ENCODE measurements at places on chromosomes 6 and 20.

DNA sequence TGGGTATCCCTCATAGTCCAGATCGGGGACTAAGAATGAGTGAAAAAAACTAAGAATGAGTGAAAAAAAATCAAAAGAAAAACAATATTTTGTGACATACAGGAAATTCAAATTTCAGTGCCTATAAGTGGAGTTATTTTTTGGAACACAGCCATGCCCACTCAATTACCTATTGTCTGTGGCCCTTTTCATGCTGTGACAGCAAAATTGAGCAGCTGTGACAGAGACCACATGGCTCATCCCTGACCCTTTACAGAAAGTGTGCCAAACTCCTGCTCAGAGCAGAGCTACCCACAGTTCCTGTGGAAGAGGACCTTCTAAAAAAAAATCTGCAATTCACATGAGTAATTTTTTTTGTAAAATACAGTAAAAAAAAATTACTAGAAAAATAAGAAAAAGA lies 1.4 kb downstream of the NCR2 start:
- DNase-seq, result no peak

- DNase-seq, result no peak
These were observed 77.3 kb downstream of the SEL1L2 start for GRCh38 chr20:13913131-13913530.

- DNase-seq, result no peak
These were observed 322.6 kb downstream of the HDGFL1 start for GRCh38 chr6:22891934-22892333.

GRCh38 chr6:43644940-43645612 lies at the start of gene RSPH9:
Gene RSPH9, plus strand, starts transcription at chr6:43645036. Its CDS starts 63 bp downstream, at chr6:43645099.
- DNase-seq, result peak; percentile 54

- peak; percentile 71 for DNase-seq
These were observed 16.7 kb upstream of the TBC1D20 start for GRCh38 chr20:478949-479429.

GRCh38 chr6:113306552-113307145 lies 550.5 kb upstream of the MARCKS start:
- no peak for DNase-seq

DNA sequence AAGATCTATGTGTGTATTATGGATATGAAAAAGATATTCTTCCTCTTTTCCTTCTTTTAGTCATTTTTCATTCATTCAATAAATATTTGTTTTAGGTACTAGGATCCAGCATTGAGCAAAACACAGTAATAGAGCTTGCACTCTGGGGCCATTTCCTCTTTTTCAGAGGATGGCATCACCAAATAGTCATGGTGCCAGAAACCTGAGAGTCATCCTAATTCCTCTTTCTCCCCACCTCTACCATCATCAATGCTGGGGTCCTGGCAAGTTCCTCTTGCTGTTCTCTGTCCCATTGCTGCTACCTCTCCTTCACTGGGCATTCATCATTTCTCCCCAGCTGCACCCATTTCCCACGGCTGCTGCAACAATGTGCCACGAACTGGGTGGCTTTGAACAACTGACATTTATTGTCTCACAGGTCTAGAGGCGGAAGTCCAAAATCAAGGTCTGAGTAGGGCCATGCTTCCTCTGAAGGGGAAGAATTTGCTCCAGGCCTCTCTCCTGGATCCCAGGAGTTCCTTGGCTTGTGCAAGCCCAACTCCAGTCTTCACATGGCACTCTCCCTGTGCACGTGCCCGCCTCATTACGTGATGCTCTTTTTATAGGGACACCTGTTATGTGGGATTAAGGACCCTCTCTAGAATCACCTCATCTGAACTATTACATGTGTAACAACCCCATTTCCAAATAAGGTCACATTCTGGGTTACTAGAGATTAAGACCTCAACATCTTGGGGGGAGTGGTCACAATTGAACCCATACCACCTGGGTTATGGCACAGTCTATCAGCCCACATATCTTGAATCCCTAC lies 9.5 kb upstream of the IGF2R start:
- no peak for DNase-seq

GRCh38 chr6:138446821-138447220 lies 42.8 kb downstream of the HEBP2 start:
- DNase-seq, result no peak

GRCh38 chr6:34358389-34358905 lies 34.0 kb downstream of the NUDT3 start:
- DNase-seq, result peak; percentile 58

DNA sequence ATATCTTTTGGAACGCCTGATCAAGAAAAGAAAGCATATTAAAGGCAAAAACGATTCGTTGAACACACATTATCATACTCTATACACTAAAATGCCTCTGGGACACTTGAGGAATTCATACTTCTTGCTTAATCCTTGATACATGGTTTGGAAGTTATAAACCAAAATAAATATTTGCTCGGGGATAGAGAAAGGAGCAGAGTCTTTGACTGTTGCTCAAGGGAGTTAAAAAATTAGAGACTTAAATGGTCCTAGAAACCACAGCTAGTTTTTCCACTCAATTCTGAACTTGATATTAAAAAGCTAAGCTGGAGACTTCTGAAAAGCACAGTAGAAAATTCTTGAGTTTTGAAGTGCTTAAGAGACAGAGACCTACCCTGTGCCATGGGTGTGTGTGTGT lies 98.9 kb downstream of the BCKDHB start:
- DNase-seq, result no peak

DNA sequence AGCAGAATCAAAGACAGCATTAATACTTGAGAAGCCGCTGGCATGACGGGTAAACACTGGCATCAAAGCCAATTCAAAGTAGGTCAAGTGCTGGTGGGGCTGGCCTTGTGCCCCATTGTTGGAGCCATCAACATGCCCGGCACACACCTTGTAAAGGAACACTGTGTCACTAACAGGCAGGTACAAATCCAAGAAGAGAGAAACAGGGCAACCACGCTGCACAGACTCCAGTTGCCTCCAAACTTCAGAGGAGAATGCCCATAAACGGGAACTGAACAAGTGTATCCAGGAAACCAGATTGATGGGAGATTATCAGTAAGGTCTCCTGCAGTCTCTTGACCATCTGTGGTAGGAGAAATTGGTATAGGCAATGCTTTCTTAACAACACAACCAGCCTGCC lies 127.0 kb upstream of the STXBP5 start:
- DNase-seq, result no peak

DNA sequence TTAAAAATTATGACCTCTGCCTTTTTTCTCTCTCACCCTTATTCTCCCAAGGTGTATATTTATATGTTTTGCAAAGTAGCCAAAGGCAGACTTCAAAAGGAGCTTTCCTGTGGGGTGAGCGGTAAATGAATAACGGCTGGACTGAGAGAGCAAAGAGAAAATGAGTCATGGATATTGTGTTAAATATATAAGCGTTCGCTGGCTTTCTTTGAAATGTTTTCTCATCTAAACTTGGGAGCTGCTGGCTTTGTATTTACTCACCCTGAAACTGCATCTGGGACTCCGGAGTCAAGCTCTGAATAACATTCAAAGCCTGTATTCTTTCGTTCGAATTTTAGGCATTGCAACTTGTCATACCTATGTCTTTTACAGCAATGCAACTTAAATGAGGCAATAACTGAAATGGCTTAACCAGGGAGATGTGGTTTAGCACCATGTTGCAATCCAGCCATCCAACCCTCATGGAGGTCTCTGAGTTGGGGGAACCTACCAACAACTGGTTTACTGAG lies 32.0 kb downstream of the ATXN1 start:
- peak; percentile 74 for DNase-seq

DNA sequence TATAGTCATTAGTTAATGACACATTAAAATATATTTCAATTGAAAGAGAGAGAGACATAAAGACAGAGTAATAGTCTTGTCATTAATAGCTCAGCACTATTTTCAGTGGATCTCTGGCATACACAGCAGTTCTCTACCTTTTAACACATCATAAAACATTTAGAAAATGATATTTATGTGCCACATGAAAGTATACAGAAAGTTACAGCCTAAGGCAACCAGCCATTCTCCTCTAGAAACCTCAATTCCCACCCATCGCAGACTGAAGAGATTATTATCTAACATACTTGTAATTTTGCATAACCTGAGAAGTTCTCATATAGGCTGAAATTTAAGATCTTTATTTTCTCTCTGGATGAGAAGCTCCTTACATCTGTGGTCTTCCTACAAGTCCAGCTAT lies 58.7 kb upstream of the FAM83B start:
- peak; percentile 20 for DNase-seq

DNA sequence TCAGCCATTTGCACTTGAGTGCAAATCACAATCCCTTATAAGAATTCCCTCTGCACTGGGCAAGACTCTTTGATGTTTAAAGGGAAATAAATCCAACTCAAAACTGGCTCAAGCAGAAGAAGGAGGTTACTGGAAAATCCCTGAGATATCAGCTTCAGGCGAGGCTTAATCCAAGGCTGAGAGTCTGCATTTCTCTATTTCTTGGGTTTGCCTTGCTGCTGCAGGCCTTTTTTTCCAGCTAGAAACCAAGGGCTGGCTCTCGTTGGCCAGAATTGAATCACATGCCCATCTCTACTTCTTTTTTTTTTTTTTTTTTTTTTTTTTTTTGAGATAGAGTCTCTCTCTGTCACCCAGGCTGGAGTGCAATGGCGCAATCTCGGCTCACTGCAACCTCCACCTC lies 11.7 kb downstream of the HCK start:
- no peak for DNase-seq

- peak; percentile 23 for DNase-seq
These were observed 58.8 kb downstream of the REV3L start for GRCh38 chr6:111423960-111424846.

DNA sequence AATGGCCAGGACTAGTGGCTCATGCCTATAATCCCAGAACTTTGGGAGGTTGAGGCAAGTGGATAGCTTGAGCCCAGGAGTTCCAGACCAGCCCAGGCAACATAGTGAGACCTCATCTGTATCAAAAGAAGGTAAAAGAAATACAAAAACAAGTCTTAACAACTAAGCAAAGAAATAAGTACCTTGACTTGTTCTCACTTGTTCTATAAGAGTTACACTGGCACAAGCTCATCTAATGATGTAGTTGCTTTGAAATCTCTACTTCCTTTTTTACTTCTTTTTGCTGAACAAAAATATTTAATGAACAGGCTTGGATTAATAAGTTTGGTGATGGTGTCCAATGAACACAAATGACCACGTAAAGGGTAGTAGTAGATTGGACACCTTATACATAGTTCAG lies 72.2 kb downstream of the SGK1 start:
- no peak for DNase-seq

GRCh38 chr20:24935140-24935539 lies 13.9 kb upstream of the CST7 start:
- no peak for DNase-seq

DNA sequence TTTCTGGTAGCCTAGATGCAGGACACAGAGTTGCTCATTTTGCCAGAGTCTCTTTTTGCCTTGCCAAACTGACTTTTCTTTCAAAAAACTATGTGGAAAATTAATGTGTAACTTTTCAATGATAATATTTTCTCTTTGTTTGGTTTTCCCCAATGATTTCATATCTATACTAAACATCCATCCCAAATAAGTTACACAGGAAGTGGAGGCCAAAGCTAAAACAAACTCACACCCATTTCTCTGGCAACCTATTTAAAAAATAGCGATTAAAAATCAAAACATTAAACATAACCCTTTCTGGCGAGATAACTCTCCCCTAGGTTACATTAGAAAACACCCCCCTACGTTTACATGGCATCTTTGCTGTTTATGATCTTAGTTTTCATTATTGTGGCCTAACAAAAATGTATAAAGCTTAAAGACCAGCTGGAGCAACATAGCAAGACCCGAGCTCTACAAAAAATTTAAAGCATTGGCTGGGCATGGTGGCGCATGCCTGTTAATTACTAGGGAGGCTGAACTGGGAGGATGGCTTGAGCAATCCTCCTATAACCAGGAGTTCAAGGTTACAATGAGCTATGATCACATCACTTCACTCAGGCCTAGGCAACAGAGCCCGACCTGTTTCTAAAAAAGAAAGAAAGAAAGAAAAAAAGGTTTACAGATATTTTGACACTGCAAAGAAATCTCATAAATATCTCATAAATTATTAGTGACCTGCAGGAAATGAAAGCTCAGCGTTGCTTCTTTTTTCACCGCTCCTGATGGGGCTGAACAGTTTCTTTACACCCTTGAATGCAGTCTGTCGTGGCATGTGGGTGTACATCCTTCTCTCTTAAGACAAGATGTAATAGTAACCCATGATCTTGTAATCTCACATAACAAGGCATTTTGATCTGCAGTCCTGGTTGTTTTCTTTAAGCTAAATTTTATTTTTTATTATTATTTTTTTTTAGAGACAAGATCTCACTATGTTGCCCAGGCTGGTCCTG lies 32.8 kb upstream of the CEP85L start:
- DNase-seq, result no peak

GRCh38 chr6:52574709-52575501 lies 2.0 kb downstream of the TRAM2 start:
- DNase-seq, result peak; percentile 51

Measured in fibroblast of skin of abdomen (primary cell).